MM.1S (cell line): ENCODE measurements at places on chromosomes 1 and 21.

GRCh38 chr1:162327144-162327787 is 49.4 kb downstream of the SPATA46 start:
- H3K36me3 ChIP-seq: no peaks in the 10 kb centered on the region
- no peaks in the 10 kb centered on the region for H3K4me1 ChIP-seq
- H3K4me3 ChIP-seq: no peak overlapping the region
- no peaks in the 10 kb centered on the region for H3K27me3 ChIP-seq
- no peak for DNase-seq
- no peak overlapping the region for H3K27ac ChIP-seq

- DNase-seq: no peak
- no peak overlapping the region for H3K4me3 ChIP-seq
- H3K27ac ChIP-seq: no peak overlapping the region
- no peaks in the 10 kb centered on the region for H3K27me3 ChIP-seq
- H3K4me1 ChIP-seq: no peaks in the 10 kb centered on the region
Observed at GRCh38 chr1:160547422-160547821, 24.4 kb upstream of the SLAMF6 start.

DNA sequence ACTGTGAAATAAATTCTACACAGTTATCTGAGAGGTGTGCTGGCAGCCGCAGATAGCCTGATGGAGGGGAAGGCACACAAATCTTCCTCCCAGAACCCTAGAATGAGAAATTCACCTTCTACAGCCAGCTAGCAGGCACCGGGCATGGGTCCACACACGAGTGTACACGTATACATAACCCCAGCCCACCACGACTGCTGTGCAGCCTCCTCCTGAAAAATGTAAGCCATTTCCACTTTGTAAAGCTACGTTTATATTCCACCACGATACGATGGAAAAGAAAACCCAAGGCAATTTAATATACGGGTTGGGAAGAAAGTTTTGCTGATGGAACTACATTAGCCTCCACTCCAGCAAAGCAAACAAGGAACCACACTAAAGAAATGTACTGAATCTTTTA is 1.8 kb downstream of the BTG3 start:
- H3K27me3 ChIP-seq: no peaks in the 10 kb centered on the region
- H3K4me1 ChIP-seq: peaks cover 6% of the 10 kb centered on the region
- peak overlapping the region; percentile 66; the same call in 1 of the 2 replicates for H3K27ac ChIP-seq
- H3K4me3 ChIP-seq: peak overlapping the region; percentile 89
- no peak for DNase-seq

DNA sequence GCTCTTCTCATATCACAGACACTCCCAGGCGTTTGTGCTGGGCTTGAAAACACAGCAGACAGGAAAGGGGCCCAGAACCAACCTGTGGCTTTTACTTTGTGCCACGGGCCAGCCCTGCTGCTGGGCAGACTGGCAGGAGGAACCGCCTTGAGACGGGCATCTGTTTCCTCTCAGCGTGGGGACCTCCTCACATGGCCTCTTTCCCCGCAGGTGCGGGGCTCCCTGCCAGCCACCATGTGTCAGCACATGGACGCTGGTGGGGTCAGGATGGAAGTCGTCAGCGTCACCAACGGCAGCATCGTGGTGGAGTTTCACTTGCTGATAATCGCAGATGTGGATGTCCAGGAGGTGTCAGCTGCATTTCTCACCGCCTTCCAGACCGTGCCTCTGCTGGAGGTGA is 47.8 kb downstream of the UMODL1 start:
- H3K4me1 ChIP-seq: peaks cover 43% of the 10 kb centered on the region
- H3K27ac ChIP-seq: peak overlapping the region; percentile 63
- no peaks in the 10 kb centered on the region for H3K27me3 ChIP-seq
- peak overlapping the region; percentile 26 for H3K4me3 ChIP-seq
- DNase-seq: peak; percentile 87
- no peaks in the 10 kb centered on the region for H3K36me3 ChIP-seq

DNA sequence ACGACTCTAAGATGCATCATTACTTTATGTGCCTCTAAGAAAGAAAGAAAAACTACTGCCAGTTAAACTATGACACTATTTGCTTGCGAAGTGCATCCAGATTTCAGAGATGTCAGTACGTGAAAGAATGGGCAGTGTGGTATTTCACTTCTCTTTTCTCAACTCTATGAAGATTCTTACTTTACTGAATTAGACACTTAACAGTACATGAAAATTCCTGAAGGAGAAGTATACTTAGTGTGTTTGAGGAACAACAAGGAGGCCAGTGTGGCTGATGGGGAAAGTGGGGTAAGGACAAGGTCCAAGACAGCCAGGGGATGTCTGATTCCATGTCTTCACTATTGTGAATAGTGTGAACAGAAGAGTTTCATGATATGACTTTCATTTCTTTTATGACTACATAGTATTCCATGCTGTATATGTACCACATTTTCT is 53.9 kb upstream of the HSD17B7 start:
- no peaks in the 10 kb centered on the region for H3K36me3 ChIP-seq
- no peak overlapping the region for H3K4me3 ChIP-seq
- H3K27ac ChIP-seq: no peak overlapping the region

GRCh38 chr1:233025157-233025556 is 74.7 kb downstream of the NTPCR start:
- H3K36me3 ChIP-seq: no peaks in the 10 kb centered on the region
- no peak overlapping the region for H3K27ac ChIP-seq
- H3K4me3 ChIP-seq: no peak overlapping the region
- H3K27me3 ChIP-seq: no peaks in the 10 kb centered on the region
- no peak for DNase-seq

DNA sequence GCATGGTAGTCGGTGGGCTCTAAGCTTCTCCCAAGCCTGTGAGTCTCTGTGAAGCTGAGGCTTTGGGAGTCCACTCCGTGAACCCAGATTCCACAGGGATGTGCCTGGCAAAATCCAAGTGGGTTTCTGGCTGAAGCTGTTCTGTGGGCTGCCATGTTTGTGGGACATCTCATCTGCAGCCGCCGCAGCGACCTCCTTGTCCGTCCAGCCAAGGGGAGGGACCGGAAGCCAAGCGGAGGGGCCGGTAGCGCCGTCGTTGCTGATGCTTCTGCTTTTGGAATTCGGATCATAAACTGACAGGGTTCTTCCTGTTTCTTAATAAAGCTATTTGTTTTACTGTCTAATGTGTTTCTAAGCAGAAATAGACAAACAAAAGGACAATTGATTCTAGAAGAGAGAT is 13.3 kb downstream of the KIF26B start:
- H3K27me3 ChIP-seq: no peaks in the 10 kb centered on the region
- no peak for DNase-seq
- no peak overlapping the region for H3K4me3 ChIP-seq
- H3K27ac ChIP-seq: no peak overlapping the region

DNA sequence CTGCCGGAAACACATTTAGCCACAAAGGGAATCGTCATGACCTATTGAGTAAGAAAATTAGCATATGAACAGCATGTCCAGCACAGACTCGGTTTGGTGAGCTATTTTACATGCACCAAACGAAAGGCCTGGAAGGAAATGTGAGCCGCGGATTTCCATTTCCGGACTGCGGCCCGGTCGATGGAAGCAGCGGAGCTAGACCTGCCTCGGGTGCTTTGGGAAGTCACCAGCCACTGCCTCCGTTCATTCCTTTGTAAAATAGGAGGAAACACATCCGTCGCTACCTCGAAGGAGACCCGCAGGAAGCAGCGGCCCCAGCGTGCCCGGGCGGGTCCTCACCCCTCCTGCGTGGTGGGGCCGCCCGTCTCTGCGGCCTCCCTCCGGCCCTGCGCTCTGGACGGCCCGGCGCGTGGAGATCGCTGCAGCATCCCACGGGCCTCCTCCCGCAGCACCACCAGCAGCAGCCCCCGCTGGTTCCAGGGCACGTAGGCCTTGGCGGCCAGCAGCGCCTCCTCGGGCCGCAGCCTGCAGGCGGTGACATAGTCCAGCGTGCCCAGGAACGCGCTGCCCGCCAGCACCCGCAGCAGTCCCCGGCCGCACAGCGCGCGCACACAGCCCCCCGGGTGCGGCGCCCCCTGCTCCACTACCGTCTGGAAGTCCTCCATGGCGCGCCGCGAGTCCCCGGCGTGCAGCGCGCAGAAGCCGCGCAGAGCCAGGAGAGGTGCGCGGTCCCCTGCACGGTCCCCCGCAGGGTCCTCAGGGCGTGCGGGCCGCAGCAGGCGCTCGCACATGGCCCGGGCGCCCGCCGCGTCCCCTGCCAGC is 12.1 kb downstream of the TTC34 start:
- H3K4me1 ChIP-seq: no peaks in the 10 kb centered on the region
- no peak overlapping the region for H3K27ac ChIP-seq
- no peak for DNase-seq
- H3K36me3 ChIP-seq: no peaks in the 10 kb centered on the region
- peaks cover 58% of the 10 kb centered on the region for H3K27me3 ChIP-seq

DNA sequence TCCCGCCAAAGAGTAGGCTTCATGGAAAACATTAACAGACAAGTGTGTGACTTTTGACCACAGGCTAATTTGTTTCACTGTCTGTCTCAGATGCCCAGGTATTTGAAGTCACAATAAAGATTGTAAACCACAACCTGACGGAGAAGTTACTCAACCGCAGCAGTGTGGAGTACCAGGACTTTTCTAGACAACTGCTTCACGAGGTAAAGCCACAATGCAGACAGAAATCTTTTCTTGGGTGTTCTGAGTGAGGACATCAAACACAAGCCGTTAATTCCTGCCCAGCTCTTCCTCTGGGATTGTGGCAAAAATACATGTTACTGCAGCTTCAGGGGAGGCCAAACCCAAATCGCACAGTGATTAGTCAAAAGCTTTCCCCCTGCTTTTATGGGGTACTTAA is 31.0 kb downstream of the UMODL1 start:
- no peaks in the 10 kb centered on the region for H3K36me3 ChIP-seq
- DNase-seq: peak; percentile 64
- peaks cover 16% of the 10 kb centered on the region for H3K4me1 ChIP-seq
- no peak overlapping the region for H3K27ac ChIP-seq

GRCh38 chr1:12294076-12294475 is 64.2 kb downstream of the VPS13D start:
- H3K36me3 ChIP-seq: no peaks in the 10 kb centered on the region
- DNase-seq: no peak
- no peak overlapping the region for H3K27ac ChIP-seq
- no peak overlapping the region for H3K4me3 ChIP-seq
